ENCODE measurements at places on chromosomes 7 and 10.
A peak's percentile ranks its signal among the peaks of the same experiment; 100 is the strongest.

GRCh38 chr7:7516662-7517061, 19.0 kb downstream of the COL28A1 start:
- DNase-seq: no peak

GRCh38 chr10:24340883-24341282, 131.9 kb downstream of the KIAA1217 start:
- no peak for DNase-seq

GRCh38 chr7:100127866-100128636, 1.3 kb downstream of the MBLAC1 start:
- peak; percentile 42 for DNase-seq

DNA sequence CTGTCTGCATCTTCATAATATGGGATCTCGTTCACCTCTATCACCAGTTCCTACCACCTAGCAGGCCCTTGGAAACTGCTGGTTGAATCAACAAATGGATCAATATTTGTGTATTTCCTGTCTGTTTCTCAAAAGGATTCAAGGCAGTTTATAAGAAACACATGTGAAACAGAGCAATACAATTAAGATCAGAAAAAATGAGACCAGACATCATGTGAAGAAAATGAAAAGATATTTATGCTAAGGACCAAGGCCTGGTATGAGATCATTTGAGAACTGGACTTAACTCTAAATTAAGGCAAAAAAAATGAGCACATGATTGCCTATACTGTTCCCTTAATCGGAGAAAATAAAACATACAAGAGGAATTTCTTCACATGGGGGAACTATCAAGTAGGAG, 589.0 kb downstream of the SUGCT start:
- no peak for DNase-seq

DNA sequence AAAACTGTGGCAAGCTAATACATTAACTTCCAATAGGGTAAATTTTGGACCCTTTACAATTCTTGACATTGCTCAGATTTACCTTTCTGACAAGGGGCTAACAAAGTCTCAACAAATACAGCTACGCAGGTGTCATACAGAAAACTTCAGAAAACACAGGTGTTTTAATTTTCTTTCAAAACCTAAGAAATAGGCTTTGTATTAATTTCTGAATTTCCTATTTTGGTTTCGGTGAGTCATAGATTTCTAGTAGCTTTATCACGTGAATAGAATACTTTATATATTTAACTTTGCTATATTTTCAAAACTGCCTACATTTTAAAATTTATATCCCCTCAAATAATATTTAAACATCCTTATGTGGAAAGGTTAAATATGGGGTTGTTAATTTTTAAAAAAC, 215.3 kb downstream of the DGKB start:
- no peak for DNase-seq

DNA sequence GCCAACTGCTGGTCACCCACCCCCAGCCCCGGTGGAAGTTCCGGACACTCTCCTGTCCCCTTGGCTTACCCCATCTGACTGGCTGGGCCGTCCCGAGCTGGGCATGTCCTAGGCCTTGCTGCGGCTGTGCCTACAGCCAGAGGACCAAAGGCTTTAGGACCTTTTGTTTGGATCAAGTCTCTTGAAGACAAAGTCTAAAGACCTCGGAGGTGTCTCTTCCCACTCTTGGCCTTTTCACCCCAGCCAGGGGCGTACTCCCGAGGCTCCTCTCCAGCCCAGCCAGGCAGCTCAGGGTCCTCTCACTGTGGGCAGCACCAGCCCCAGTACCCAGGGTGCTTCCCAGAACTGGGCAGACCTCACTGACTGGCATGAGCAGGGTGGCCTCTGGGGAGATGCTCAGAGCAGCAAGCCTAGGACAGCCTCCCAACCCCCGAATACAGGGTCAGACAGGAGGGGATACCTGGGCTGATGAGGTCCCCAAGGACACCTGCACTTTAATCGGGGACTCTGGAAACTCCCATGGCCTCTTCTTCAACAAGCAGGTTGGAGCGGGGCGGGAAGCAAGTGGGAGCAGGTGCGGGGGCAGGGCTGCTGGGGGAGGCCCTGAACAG, 2.7 kb upstream of the PWWP2B start:
- DNase-seq: no peak

DNA sequence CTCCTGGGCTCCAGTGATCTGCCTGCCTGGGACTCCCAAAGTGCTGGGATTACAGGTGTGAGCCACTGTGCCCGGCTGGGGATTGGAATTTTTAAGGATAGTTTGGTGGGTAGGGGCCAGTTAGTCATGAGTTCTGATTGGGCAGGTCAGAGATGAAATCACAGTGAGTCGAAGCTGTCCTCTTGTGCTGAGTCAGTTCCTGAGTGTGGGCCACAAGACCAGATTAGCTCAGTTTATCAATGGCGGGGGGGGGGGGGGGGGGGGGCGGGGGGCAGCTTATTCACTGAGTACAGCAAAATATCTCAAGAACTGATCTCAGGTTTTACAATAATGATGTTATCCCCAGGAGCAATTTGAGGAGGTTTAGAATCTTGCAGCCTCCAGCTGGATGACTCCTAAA, 11.6 kb upstream of the ERCC6 start:
- DNase-seq: no peak

DNA sequence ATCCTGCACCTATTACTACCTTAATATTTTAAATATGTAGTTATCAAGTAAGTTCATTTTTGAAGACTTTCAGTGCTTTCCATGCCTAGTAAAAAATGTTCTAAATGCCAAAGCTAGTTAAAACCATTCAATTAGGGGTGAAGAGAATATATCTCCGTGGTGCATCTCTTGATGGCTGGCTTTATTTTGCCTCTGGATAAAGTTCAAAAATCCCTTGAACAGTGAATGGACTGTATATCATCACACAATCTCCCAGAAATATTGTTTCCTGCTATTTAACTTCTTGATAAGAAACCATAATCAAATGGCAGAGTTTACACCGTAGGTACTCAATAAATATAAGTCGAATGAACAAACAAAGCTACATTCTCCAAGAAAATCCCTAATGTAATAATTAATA, 1113.0 kb upstream of the C7orf33 start:
- DNase-seq: no peak
